ENCODE measurements at places on chromosomes 5 and 9. TPM values are rescaled to one million over a fixed set of nuclear protein-coding genes. Genes with fewer than 3 reads are reported as not detected.

The PSD2 gene
- not detected for total RNA-seq

- no peak for DNase-seq
Measured at GRCh38 chr9:132243156-132244074, 81.6 kb downstream of the NTNG2 start.

The FBXO4 gene
- total RNA-seq = 3.6 TPM

- DNase-seq = no peak
Measured at GRCh38 chr5:149220750-149221149, 50.9 kb upstream of the AFAP1L1 start.

The C9orf153 gene
- not detected for total RNA-seq

GRCh38 chr5:180387798-180388197 is 34.7 kb upstream of the GFPT2 start:
- no peak for DNase-seq

The OMD gene
- total RNA-seq = 3.2 TPM

DNA sequence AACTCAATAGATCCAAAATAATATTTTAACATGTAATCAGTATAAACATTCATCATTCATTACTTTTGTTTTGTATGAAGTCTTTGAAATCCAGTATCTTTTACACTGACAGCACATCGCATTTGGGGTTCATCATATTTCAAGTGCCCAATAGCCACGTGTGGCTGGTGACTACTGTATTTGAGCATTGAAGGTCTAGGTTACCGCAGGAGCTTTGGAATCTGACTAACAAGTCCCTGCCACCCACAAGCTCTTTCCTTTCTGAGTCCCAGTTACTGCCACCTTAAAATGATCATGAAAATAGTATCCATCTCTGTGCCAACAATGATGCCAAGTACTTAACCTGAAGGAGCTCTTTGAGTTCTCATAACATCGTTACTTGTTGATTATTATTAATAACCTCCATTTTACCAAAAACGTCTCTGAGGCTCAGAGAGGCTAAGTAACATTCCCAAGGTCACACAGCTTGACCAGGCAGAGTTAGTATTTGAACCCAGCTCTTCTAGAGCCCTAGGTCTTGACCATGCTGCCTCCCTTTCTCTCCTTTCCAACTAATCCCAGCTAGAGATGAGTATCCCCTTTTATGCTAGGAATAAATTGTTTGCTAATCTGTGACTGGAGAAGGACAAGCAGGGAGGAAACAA is 24.2 kb downstream of the ARHGEF37 start:
- no peak for DNase-seq

The IFNA8 gene
- not detected for total RNA-seq

The ZDHHC12 gene
- total RNA-seq = 6.4 TPM

GRCh38 chr5:6026766-6027406 is 351.5 kb downstream of the MED10 start:
- no peak for DNase-seq

DNA sequence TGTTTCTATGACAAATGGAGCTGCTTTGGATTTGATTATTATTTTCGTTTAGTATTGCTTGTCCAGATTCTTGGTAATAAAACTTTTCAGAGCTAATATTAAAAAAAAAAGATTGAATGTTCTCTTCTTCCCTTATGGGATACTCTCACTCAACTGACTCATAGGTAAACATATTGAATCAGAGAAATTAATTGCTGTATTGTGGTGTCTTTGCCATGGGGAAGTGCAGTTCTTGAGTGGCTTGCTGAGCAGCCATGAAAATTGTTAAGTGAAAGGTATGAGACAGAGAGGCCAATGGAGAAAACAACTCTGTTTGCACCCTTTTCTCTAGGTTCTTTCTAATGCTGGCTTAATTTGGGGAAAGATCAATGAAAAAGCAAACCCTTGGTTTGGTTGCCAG is 149.9 kb upstream of the HMHB1 start:
- no peak for DNase-seq

- no peak for DNase-seq
Measured at GRCh38 chr5:88792144-88792840, 90.7 kb downstream of the MEF2C start.
